ENCODE measurements at places on chromosomes 2 and 18.

DNA sequence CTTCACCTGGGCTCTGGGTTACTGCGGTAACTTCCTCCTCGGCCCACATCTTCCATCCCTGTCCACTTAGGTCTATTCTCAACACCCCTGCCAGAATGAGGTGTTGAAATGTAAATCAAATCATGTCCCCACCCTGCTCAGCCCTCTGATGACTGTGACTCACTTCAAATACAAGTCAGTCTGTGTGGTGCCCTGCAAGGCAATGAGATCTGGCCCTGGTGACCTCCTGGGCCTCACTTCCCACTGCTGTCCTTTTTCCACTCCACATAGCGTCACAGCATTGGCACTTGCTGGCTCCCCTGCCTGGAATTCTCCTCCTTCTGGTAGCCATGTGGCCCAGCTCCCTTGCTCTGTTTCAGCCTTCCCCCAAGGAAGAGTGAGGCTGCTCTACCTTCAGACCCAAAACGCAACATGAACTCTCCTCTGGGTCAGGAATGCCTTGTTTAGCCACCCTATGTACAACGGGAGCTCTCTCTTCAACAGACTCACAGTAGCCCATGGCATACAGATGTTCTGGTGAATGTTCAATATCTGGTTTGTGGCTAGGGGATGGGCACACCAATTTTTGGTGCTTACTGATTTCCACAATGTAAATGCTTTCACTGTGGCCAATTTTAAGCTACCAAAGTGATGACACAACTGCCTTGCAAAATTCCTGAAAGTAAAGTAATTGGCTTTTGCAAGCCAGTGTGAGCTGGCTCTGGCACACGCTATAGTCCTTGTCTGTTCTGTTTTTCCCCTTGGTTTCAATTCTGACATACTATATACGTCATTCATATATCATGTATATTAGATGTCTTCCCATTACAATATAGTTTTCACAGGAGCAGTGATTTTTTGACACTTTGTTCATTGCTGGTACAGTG, 550.3 kb upstream of the HS6ST1 start:
- DNase-seq, result no peak

DNA sequence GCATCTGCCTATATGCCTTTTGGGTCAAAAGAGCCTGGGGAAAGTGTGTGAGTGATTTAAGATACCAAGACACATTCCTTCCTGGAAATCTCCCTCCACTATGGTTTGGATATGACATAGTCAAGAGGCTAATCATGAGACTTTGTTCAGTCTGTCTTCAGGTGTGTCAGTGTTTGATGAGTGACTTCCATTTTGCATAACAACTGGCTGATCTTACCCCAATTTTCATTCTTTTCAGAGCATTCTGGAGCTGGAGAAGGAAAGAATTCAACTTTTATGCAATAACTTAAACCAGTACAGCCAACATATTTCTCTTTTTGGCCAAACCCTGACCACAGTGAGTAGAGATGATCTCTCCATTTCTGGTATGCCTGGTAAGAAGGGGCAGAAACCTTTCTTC, 39.4 kb downstream of the SPC25 start:
- no peak for DNase-seq

DNA sequence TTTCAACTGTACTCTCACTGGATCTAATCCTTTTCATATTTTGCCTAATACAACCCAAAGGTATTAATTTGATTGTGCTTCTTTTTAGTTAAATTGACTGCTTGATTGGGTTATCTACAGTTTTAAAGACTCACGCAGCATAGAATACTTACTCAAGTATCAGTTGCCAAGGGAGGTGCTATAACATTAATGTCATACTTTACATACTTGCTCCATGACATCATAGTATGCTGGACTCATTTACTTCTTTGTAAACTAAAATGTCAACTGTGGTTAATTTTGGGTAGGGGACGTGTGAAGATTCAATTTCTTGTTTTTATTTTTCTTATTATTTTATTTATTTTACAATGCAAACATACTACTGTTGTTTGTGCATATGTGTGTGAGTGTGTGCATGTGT, 716.2 kb upstream of the VRK2 start:
- DNase-seq, result peak; percentile 66

DNA sequence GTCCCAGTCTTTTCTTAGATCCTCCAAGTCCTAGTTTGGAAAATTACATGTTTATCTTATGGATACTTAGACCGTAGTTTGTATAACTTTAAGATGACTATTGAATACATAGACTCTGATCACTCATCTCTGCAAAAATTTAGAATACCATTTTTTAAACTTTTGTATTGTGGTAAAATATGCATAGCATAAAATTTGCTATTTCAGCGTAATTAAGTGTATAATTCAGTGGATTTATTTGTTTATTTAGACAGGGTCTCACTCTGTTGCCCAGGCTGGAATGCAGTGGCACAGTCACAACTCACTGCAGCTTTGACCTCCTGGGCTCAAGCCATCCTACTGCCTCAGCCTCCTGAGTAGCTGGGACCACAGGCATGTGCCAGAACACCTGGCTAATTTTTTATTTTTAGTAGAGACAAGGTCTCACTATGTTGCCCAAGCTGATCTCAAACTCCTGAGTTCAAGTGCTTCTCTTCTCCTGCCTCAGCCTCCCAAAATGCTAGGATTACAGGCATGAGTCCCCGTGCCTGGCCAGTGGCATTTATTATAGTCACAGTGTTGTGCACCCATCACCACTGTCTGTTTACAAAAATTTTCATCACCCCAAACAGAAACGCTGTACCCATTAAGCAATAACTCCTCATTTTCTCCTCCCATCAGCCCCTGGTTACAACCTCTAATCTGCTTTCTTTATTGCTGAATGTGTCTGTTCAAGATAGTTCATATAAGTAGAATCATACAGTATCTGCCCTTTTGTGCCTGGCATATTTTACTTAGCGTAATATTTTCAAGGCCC, 90.0 kb downstream of the MAP3K20 start:
- no peak for DNase-seq

DNA sequence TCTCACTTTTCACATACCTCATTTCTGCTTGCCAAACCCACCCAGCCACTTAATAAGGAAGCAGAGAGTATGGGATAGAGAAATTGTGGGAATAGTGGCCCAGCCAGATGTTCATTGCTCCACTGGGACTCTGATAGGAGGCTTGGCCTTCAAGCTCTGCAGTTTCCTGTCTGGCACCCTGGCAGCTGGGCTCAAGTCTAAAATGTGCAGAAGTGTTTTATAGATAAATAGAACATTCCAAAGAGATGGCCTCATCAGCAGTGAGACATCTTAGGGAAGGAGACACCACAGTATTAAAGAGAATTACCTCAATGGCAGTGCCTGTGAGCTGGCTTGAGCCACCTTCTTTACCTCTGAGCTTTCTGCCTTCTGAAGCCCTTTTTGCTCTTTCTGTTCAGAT, 24.7 kb downstream of the COPS7B start:
- peak; percentile 85 for DNase-seq

- peak; percentile 73 for DNase-seq
Measured at GRCh38 chr2:9941196-9941995, 10.1 kb upstream of the GRHL1 start.

- DNase-seq, result peak; percentile 6
Measured at GRCh38 chr2:88199912-88200682, 30.0 kb downstream of the THNSL2 start.

GRCh38 chr2:37168217-37168981, 11.6 kb upstream of the EIF2AK2 start:
- peak; percentile 66 for DNase-seq

GRCh38 chr2:70981866-70982810, 3.7 kb downstream of the ANKRD53 start:
- DNase-seq, result no peak

DNA sequence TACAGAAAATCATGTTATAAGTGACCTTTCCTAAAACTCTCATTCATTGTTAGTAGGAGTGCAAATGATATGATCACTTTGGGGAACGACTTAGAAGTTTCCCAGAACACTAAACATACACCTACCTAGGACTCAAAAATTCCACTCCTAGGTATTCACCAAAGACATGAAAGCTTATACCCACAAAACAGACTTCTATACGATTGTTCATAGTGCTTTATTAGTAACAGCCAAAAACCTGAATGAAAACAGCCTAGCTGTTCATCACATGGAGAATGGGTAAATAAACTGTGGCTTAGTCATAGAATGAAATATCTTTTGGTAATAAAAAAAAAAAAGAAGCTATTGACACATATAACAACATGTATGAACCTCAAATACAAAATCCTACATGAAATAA, 8.8 kb downstream of the NOL10 start:
- DNase-seq, result peak; percentile 29

- no peak for DNase-seq
Measured at GRCh38 chr2:130871843-130872740, 35.4 kb downstream of the ARHGEF4 start.

- peak; percentile 99 for DNase-seq
Measured at GRCh38 chr2:46315103-46315890, 18.1 kb downstream of the EPAS1 start.

GRCh38 chr18:4842751-4843150, 354.3 kb downstream of the AKAIN1 start:
- DNase-seq, result no peak

GRCh38 chr2:239022437-239023260, 174.8 kb downstream of the TWIST2 start:
- DNase-seq, result no peak
